Vagina (tissue), 2 donors: ENCODE measurements at places on chromosomes 1 and 21. TPM values are rescaled to one million over a fixed set of nuclear protein-coding genes. Genes with fewer than 3 reads are reported as not detected.

GRCh38 chr1:20840731-20841130, 53.6 kb upstream of the HP1BP3 start:
- DNase-seq, result no peak
- peaks cover 12% of the 10 kb centered on the region for H3K36me3 ChIP-seq
- no peak overlapping the region for H3K27ac ChIP-seq
- no peak overlapping the region for H3K4me3 ChIP-seq
- H3K4me1 ChIP-seq, result no peaks in the 10 kb centered on the region

DNA sequence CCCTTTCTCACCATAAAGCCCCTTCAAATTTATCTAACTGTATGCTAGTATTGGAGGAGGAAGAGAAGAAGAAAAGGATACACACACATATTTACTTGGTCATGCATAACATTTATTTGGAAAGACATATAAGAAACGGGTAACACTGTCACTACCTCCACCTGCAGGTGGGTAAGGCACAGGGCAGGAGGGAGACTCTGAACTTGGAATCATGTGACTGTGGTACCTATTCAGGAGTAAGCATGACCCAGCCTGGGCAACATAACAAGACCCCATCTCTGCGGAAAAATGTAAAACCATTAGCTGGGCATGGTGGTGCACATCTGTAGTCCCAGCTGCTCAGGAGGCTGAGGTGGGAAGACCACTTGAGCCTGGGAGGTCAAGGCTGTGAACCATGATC, 1.4 kb upstream of the PADI6 start:
- no peak overlapping the region for H3K4me3 ChIP-seq
- no peaks in the 10 kb centered on the region for H3K4me1 ChIP-seq
- no peak for DNase-seq
- H3K36me3 ChIP-seq, result no peaks in the 10 kb centered on the region
- H3K27me3 ChIP-seq, result no peaks in the 10 kb centered on the region

DNA sequence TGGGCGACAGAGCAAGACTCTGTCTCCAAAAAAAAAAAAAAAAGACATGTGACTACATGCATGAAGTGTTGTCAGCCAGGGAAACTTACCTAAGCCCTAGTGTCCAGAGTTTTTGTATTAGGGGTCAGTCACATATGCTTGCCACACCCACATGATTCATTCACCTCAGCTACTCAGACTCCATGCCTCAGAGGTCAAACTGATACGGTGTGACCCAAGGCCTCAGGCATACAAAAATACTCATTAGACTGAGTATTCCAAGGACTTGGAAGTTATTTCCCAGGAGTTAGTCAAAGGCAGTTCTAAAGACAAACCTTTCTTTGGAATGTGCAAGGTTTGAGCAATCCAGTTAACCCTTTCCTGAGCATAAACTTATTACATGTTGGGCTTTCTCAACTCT, 6.3 kb upstream of the TRIM33 start:
- H3K36me3 ChIP-seq, result no peaks in the 10 kb centered on the region
- no peaks in the 10 kb centered on the region for H3K4me1 ChIP-seq
- H3K27ac ChIP-seq, result no peak overlapping the region
- no peak for DNase-seq

- DNase-seq, result no peak
- H3K36me3 ChIP-seq, result no peaks in the 10 kb centered on the region
- no peak overlapping the region for H3K27ac ChIP-seq
Observed at GRCh38 chr1:25128121-25128621, 104.1 kb downstream of the SYF2 start.

DNA sequence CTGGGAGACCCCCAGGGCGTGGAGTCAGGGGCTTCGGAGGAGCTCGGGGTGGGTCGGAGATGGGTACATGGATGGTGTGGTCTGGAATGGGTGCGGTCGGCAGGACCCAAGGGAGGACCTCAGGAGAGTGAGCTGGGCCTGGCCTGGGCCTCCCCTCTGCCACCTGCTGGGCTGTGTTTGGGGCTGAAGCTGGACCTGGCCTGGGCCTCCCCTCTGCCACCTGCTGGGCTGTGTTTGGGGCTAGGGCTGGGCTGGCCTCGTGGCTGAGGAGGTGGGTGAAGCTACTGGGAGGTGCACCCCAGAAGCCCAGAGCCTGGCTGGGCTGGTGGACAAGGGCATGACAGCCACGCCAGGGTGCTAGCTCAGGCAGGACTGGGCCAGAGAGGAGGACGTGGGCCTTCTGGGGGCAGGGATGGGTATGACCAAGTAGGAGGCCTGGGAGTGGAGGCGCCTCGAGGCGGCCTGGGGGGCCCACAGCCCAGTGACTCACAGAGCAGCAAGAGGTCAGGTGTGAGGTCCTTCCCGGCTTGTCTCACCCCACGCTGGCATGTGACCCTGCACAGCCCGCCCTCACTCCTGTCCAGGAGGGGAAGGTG, 14.5 kb downstream of the SAMD11 start:
- H3K27me3 ChIP-seq, result peaks cover 6% of the 10 kb centered on the region
- H3K36me3 ChIP-seq, result no peaks in the 10 kb centered on the region
- no peak for DNase-seq
- H3K4me3 ChIP-seq, result no peak overlapping the region
- no peak overlapping the region for H3K27ac ChIP-seq
- peaks cover 47% of the 10 kb centered on the region for H3K4me1 ChIP-seq

DNA sequence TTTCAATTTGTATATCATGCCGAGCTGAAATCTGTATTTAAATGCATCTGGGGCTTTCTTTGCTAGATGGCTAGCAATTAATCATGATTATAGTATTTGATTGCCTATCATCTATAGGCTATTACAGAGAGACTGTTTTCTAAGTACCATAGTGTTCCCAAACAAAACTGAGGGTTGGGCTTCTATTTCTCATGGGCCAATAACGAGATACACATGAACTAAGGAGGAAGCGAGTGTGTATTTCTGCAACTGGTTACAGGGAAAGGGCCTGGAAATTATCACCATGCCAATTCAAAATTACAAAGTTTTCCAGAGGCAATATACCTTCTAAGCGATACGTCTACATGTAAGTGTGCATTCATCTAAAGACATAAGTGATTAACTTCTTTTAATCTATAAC, 744.5 kb upstream of the BRINP3 start:
- H3K4me1 ChIP-seq, result no peaks in the 10 kb centered on the region
- H3K4me3 ChIP-seq, result no peak overlapping the region
- H3K27ac ChIP-seq, result no peak overlapping the region
- H3K36me3 ChIP-seq, result no peaks in the 10 kb centered on the region
- H3K27me3 ChIP-seq, result no peaks in the 10 kb centered on the region
- no peak for DNase-seq

DNA sequence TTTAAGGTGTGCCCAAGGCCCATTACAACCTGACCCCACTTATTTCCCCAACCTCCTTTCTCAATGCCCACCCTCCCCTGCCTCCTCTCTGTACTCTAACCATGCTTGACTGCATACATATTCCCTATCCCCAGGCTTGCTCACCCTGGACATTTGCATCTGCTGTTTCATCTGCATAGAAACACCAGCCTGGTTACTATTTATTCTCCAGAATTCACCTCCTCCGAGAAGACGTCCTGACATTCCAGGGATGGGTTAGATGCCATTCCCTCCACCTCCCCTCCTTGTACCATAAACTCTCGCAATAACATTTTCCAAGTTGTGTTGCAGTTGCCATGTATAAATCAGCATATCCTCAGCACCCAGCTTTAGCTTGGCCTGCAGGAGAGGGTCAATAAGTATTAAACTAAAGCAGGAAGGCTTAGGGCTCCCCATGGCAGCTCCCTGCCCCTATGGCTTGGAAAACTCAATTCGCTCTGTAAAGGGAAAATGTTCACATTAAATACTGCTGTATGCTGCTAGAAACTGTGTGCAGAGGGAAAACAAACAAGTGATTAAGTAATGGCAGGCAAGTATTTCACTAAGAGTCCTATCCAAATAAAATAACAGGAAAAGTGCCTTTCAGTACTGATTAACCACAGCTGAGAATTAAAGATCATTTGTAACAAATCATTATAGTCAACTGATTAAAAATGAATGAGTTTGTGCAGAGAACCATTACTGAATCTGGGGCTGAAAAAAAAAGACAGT, 202.3 kb downstream of the TNR start:
- no peak overlapping the region for H3K27ac ChIP-seq
- no peaks in the 10 kb centered on the region for H3K36me3 ChIP-seq
- no peaks in the 10 kb centered on the region for H3K4me1 ChIP-seq

- no peak for DNase-seq
- no peak overlapping the region for H3K27ac ChIP-seq
- no peak overlapping the region for H3K4me3 ChIP-seq
- no peaks in the 10 kb centered on the region for H3K4me1 ChIP-seq
Observed at GRCh38 chr1:104945406-104945805, 1195.7 kb downstream of the AMY1C start.

DNA sequence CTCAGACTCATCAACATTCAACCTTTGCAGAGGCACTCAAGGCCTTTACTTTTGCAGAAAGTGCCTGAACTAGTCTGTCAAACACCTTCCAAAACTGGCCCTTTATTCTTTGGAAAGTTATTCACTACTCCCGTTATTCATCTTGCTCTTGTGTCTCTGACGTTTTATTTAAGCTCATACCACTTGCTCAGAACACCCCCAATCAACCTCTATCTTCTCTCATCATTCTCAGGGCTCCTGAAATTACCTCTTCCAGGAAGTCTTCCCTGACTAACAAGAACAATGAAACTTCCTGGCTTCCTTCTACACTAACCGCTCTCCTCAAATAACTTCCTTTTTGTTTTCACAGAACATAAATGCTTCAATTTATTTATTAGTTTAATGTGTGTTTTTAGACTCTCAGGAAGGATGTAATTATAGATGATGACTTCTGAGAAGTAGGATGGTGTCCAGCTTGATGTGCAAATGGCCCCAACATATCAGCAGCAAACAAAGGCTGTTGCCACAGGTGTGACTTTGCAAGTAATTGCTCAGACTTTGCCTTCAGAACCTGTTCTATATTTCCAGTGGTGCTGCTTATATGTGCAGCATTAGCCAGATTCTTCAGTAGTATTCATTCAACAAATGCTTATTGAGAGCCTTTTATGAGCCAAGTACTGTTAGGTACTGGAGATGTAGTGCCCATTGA, 22.8 kb upstream of the BATF3 start:
- no peaks in the 10 kb centered on the region for H3K27me3 ChIP-seq
- H3K4me1 ChIP-seq, result peaks cover 7% of the 10 kb centered on the region
- H3K27ac ChIP-seq, result no peak overlapping the region
- DNase-seq, result no peak

DNA sequence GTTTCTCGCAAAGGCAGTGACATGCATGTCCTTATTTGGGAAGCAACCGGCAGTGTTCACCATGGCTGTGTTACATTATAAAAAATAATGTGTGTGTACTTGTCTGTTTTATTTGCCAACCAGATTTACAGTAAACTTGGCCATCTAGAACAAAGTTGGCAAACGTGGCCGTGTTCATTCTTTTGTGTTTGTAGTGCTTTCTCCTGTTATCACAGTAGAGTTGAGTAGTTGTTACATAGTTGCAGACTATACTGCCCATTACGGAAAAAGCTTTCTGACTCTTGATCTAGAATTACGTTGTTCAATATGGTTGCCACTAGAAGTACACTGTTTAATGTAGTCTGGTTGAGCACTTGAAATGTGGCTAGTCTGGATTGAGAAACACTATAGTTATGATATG, 19.4 kb downstream of the SOAT1 start:
- no peaks in the 10 kb centered on the region for H3K36me3 ChIP-seq
- no peaks in the 10 kb centered on the region for H3K27me3 ChIP-seq
- no peak for DNase-seq
- no peaks in the 10 kb centered on the region for H3K4me1 ChIP-seq
- no peak overlapping the region for H3K4me3 ChIP-seq
- no peak overlapping the region for H3K27ac ChIP-seq

DNA sequence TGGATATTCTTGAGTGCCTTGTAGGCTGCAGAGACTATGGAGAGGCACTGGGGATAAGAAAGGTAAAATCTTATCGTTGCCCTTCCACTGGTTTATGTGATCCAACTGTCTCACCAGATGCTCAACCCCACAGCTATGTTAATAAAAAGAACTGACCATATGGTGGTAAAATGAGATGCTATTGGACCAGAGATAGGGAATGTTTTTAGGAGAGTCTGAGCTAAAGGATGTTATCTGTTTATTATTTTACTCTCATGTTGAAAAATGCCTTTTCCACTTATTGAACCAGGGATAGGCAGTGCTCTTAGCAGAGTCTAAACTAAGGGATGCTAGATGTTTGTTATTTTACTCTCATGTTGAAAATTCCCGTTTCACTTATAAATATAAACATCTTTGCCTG, 172.8 kb upstream of the GREM2 start:
- no peaks in the 10 kb centered on the region for H3K36me3 ChIP-seq
- H3K4me1 ChIP-seq, result no peaks in the 10 kb centered on the region
- H3K27ac ChIP-seq, result no peak overlapping the region

GRCh38 chr1:229238231-229238630, 32.7 kb upstream of the RAB4A start:
- no peak for DNase-seq
- no peak overlapping the region for H3K4me3 ChIP-seq
- no peaks in the 10 kb centered on the region for H3K36me3 ChIP-seq

GRCh38 chr21:40173816-40174215, 306.6 kb downstream of the PCP4 start:
- DNase-seq, result no peak
- no peak overlapping the region for H3K27ac ChIP-seq
- no peaks in the 10 kb centered on the region for H3K27me3 ChIP-seq
- H3K36me3 ChIP-seq, result no peaks in the 10 kb centered on the region
- H3K4me3 ChIP-seq, result no peak overlapping the region

- H3K4me1 ChIP-seq, result peaks cover 5% of the 10 kb centered on the region
- no peaks in the 10 kb centered on the region for H3K36me3 ChIP-seq
- H3K27me3 ChIP-seq, result no peaks in the 10 kb centered on the region
- no peak overlapping the region for H3K27ac ChIP-seq
- no peak for DNase-seq
Observed at GRCh38 chr1:31244326-31244725, 4.6 kb upstream of the NKAIN1 start.

DNA sequence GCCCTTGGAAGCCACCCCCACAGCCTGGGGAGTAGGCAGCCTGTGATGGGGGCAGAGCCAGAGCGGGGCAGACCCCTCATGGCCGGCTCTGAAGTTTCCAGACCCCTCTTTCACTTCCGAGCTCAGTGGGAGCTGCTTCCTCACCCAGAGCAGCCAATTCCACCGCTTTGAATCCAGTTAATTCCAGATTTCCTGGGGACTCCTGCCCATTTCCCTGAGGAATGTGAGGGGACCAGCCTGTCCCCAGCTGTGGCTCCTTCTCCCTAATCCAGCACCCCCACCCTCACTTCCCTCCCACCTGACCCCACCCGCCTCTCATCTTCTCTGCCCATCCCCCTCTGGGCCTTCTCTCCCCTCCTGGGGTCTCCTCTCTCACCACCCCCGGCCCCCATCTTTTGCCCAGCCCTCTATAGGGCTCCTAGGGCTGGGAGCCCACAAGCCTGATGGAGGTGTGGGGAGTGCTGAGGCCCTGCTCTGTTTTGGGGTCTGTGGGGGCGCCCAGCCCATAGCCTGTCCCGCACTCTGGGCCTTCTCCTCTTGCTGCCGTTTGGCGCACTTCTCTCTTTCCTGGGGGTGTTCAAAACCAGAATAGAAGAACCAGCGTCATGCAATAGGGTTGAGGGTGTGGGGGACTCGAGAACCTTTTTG, 26.2 kb upstream of the TNFRSF1B start:
- no peaks in the 10 kb centered on the region for H3K36me3 ChIP-seq
- H3K4me1 ChIP-seq, result peaks cover 16% of the 10 kb centered on the region
- H3K4me3 ChIP-seq, result no peak overlapping the region
- DNase-seq, result no peak
- H3K27ac ChIP-seq, result no peak overlapping the region

The ZNF496 gene
- total RNA-seq, result 39.0 TPM

The RXFP4 gene
- not detected for total RNA-seq

The LYSMD1 gene
- total RNA-seq, result 21.1 TPM

The OR2M3 gene
- total RNA-seq, result not detected

The FASLG gene
- total RNA-seq, result not detected
